ENCODE measurements at places on chromosomes 11 and 22.
A peak's percentile ranks its signal among the peaks of the same experiment; 100 is the strongest.

DNA sequence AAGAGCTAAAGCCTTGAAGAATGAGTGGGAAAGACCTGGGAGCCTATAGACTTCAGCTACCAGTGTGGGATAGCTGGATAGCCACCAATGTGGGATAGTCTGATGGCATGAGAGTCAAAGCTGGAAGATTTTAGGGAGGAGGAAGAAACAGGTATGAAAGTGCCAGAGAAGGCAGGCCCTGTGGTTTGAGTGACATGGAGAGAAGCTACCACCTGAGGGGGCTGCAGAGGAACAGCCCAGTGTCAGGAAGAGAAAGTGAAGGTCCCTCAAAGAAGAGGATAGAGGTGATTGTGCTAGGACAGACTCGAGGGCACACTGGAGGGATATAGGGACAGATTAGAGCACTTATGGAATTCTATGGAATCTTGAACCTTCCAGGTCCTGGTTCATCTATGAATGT is 23.1 kb upstream of the PAX6 start:
- DNase-seq: no peak

- no peak for DNase-seq
Observed at GRCh38 chr22:36999463-36999862, 19.8 kb downstream of the TST start.

DNA sequence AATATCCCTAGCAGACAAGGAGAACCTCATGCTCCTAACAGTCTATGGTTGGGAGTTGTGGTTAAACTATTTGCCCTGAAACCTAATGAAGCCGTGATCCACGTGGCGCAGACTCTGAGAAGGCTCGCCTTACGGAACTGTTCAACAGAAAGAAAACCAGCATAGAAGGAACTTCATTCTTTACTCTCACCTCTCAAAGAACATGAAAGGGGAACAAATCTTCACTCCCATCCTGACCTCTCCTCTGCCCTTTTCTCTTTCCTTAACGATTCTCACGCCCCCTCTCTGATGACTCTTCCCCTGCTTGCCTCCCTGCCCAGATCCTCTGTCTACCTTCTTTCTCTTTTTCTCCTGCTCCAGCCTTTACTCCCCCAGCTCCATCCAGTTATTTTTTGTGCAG is 54.2 kb downstream of the IRAG1 start:
- peak; percentile 57 for DNase-seq

GRCh38 chr11:76626921-76627401 is 43.6 kb downstream of the LRRC32 start:
- peak; percentile 87 for DNase-seq

DNA sequence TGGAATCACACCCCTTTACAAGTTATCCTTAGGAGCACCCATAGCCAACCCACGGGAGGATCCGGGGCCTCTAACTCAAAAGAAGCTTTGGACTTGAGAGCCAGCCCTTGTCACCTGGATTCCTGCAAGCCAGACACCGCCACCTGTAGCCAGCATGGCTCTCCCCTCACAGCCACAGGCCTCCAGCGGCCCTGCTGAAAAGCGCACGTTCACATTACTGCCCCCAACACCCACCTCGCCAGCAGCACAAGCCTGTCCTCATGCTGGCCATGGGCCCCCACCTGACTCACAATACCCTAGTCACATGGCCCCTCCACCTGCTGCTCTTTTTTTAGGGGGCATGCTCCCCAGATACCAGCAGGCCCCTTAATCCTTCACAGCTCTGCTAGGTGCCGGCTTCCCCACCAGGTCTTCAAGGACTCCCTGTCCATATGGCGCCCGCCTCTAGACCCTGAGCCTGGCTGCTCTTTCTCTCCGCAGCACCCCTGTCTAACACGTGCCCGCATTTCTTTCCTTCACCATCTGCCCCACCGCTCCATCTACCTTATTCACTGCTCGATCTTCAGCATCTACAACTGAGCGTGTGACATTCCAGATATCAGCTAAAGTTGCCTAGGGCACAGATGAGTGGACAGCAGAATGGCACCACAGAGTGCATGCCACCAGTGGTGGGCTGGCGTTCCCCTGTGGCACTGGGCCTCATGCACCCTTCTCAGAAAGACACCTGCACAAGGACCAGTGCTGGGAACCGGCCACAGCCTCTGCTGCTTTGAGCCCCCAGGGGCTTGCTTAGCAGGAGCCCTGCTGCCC is 6.6 kb downstream of the CARS1 start:
- DNase-seq: no peak

DNA sequence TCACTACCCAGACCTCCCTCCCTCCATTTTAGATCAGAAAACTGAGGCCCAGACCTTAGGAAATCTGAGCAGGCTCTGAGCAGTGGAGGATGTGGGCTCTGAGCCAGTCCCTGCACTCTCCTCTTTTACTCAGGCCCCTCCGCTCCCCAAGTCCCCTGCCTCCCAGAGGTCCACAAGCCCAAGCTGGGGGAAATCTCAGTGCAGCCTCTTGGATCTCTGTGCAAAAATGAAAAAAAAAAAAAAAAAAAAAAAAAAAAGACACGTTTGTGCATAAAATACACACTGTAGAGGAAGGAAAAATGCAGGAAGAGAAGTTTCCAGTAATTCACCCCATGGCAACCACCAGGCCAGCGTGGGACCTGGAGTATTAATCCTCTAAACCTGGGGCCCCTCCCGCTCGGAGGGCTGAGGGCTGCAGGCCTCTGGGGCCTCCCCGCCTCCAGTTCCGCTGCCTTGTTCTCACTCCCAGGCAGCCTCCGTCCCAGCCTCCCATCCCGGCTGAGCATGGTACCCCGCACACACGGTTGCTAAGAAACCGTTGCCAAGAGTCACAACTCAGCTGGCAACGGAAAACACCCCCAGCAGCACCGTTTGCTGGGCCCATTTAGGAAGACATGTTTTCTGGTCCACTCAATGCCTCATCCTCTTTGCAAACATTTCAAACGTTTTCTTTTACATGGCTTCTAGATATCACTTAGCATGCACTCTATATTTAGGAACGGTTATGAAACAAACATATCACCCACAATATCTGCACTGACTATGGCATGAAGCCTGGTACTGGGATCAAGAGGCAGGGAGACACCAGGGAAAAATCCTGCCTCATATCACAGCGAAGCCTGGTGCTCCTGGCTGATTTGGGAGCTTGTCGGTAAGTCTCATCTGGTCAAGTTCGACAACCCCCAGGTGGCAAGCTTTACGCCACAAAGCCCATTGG is 227.5 kb downstream of the CTTN start:
- DNase-seq: no peak

GRCh38 chr22:22772396-22772795 is 115.2 kb upstream of the IGLL5 start:
- no peak for DNase-seq

DNA sequence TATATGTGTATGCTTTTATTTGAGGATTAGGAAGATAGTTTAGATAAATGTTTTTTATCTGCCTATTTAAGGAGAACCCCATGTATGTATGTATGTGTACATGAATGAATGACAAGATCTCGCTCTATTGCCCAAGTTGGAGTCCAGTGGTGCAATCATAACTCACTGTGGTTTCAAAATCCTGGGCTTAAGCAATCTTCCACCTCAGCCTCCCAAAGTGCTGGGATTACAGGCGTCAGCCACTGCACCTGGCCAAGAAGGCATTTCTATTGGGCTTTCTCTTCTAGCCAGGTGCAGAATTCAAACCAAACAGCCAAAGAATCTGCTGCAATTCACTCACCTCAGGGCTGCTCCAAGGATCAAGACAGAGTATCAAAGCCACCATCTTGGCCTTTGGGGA is 25.5 kb upstream of the DGKZ start:
- peak; percentile 84 for DNase-seq

GRCh38 chr22:36252754-36253522 is at the start of gene APOL1:
TSS of gene APOL1 (plus strand) at chr22:36253133. CDS start at chr22:36254956, 1,823 bp downstream.
- DNase-seq: peak; percentile 86

DNA sequence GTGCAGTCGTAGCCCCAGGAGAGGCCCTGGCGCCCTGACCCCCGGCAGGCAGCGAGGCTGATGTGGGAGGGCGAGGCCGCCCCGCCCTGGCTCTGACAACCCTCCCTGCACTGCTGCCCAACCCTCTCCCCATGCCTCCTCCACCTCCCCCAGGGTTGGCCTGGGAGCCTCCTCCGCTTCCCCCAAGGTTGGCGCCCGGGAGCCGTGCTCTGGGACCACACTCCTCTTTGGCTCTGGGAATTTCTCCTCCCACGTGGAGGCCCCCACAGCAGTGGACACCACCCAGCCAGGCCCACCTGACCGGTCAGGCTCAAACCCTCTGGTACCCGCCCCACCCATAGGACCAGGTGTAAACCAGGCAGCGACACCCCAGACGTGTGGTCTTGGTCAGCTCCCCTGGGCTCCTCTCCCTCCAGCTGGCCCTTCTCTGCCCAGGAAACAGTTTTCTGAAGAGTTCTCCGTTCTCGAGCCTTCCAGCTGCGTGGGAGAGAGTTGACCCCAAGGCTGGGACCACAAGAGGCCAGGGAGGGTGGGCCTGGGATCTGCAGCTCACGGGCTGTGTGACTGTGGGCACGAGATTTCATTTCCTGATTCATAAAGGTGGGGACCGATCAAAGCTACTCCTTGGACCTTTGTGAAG is 39.5 kb upstream of the BRSK2 start:
- no peak for DNase-seq
